RKO (cell line): ENCODE measurements at places on chromosomes 5 and 9.

- DNase-seq: no peak
Measured at GRCh38 chr5:137954131-137954879, 65.0 kb downstream of the PKD2L2 start.

- DNase-seq: no peak
Measured at GRCh38 chr9:130185490-130186031, 13.4 kb downstream of the NCS1 start.

DNA sequence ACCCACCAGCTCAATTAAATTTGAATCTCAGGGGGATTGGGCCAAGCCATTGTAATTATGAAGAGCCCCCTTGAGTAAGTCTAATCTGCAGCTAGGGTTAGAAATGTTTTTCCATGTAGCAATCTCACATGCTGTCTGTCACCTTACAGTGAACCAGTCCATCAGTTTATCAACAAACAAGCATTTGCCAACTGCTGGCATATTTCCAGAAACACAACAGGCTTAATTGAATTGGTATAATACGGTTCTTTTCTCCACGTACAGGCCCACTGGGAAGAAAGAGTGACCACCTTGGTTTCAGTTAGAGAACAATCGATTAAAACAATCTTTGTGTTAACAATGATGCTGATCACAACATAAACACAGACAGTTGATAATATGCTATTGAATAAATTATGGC, 67.4 kb downstream of the NSUN2 start:
- DNase-seq: no peak

DNA sequence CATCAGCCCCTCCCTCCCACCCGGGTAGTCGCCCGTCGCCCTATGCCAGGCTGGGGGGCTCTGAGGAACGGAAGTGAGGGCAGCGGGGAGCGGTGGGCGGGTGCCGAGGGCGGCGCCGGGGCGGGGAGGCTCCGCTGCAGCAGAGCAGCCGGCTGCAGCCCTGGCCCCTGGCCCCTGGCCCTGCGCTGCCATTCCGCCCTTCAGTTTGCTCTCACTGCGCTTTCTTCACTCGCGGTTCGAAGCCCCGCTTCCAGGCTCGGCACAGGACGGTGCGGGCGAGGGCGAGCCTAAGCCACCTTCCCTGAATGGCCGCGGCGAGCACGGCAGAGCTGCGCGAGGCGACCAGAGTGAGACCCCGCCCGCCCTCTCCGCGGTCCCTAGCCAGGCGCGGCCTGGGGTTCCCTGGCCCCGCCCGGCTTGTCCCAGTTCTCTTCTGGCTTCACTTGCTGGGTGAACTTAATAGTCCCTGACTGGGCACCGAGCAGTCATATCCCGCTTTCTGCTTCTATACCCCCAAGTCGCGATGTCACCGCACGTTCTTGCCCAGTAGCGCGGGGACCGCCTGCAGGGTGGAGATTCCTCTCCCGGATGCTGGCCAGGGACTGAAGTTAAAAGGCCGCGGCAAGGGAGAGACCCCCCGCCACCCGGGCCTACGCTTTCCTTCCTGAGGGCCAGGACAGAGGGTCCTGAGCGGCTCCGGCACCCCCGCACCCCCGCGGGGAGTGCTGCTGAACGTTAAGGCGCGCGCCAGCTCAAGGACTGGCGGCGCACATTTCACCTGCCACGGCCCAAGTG, 623 bp upstream of the TRIM36 start:
- peak; percentile 63 for DNase-seq

GRCh38 chr9:2017331-2018161, 2.4 kb downstream of the SMARCA2 start:
- DNase-seq: peak; percentile 74

DNA sequence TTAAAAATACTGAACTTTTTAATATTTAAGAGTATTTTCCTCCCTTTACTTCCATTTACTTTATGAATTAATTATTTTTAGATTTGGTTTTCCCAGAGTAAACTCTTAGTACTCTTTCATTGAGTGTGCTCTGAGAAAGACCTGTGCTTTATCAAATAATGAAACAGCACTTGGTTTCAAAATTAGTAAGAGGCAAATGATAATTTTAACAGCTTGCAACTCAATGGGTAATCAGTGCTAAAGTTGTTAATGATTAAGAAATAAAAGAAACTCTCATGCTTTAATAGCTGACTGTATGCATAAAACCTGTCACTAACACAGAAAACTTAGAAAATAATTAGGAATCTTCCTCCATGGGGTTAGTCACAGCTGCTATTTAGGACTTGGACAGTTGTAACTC, 244.4 kb downstream of the RFX3 start:
- no peak for DNase-seq

DNA sequence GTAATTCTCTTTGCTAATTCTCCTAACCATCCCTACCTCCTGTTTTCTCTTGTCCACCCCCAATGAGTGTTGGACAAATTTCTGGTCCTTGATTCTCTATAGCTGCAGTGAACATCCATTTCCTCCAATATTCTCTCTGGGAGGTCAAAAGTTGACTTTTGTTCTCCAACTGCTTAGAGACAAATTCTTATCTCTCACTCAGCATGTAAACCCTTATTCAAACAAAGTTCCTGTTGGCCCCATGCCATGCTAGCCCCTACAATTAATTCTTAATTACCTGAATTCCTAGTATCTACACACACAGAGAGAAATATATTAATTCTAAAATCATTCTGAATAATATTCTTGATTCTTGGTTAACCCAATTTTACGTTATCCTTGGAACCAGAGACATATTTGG, 472.9 kb upstream of the ACTBL2 start:
- no peak for DNase-seq

DNA sequence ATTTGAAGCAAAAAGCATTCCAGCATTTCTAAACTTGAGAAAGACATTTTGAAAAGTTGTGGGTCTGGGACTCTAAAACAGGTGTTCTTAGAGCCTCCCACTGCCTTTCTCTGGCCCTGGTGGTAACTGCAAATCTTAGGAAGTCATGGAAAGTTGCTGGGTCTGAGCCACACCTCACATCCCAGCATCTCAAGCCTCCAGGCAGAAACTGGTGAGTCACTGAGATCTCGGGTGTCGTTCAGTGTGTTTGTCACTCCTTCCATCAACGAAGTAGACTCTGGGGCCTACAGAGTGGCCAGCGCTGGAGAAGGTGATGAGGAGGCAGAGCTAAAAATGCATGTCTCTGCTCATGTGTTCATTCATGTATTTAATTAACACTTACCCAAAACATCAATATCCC, 59.6 kb upstream of the C5orf58 start:
- DNase-seq: no peak

DNA sequence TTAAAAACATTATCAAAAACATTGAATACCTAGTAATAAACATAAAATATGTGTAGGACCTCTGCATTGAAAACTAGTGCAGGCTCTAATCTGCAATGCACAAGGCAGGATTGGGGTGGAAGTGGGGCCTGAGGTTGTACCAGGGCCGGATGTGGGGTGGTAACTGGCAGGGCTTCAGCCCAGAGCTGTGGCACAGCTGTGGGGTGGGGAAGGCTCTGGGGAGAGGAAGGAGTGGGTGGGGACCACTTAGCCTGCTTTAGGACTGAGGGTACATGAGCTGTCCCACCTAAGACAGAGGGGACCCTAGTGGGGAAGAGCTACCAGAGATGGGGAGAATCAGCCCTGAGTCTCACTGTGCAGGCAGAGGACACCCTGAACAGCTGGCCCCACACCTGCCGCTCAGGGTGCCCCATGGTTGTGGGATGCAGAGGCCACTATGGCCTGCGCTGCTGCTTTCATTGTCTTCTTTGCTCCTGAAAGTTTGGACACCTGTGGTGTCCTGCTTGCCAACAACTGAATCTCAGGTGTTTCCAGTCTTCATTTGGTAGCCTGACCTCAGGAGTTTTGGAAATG, 311.4 kb downstream of the TLE4 start:
- no peak for DNase-seq

- DNase-seq: peak; percentile 70
Measured at GRCh38 chr5:116084287-116084691, 536 bp upstream of the COMMD10 start.
